CD4-positive, alpha-beta T cell (primary cell): ENCODE measurements at places on chromosomes 1 and 21.
A peak's percentile ranks its signal among the peaks of the same experiment; 100 is the strongest.

DNA sequence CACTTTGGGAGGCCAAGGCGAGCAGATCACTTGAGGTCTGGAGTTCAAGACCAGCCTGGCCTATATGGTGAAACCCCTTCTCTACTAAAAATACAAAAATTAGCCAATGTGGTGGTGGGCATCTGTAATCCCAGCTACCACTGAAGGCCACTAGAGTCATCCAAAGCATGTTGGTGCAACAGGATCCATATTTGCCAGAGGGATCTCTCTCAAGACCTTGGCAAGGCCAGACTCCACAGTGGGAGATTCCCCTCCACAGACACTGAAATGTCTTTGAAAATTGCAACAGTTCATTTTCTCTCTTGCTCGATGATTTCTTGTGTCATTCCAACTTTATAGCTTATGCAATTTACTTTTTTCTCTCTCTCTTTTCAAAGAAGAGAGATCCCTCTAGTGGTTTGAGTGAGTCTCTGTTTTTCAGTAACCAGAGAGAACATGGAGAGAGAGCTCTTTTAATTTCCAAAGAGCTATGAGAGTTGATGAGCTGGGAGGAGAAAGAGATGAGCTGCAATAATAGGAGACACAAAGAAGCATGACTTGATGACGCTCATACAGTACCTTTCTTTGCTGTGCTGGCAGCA lies 176.8 kb upstream of the USP25 start:
- DNase-seq, result peak; percentile 32

DNA sequence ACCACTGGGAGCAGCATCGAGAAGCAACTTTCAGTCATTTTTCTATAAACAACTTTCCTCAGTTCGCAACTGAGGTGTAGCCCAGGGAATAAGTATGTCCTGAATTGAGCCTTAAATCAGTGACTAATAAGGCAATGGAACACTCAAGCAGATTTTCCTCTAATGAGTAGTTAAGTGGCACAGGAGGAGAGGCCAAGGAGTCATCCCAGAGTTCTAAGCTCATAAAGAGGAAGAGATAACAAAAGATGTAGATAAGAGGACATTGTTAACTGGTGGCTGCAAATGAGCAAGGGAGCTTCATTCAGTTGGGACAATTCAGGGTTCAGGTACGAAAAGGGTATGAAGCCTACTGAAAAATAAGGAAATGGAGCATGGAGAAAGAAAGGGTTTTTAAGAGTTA lies 64.5 kb downstream of the LRRC40 start:
- DNase-seq, result no peak

DNA sequence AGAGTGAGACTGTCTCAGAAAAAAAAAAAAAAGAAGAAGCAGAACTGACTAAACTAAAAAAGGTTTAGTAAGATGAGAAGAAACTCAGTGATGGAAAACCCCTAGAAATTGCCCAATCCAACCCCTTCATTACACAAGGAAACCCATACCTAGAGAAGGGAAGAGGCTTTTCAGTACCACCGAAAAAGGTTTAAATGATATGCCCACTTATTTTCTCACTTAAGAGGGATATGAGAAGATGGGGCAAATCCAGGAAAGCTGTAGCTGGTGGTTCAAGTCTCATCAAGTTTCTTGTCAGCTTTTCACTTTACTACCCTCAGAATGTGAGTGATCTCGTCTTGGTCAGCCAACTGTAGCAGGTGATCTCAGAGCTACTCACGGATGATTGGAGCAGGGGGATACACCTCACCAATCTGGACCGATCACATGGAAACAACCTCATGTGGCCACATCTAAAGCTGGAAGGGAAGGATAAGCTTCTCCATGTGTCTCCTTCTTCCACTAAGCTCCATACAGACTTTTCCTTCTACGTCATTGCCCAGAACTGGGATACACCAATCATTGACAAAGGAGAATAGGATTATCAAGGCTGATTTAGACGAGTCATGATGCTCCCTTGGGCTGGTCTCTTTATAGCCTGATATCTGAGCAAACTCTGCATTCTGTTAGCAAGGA lies 126.7 kb upstream of the POU3F1 start:
- no peak for DNase-seq

- DNase-seq, result peak; percentile 8
These were observed at the start of gene ZBTB8B for GRCh38 chr1:32464716-32465577. Gene ZBTB8B, plus strand, starts transcription at chr1:32465072. Its CDS starts 5,553 bp downstream, at chr1:32470625.

DNA sequence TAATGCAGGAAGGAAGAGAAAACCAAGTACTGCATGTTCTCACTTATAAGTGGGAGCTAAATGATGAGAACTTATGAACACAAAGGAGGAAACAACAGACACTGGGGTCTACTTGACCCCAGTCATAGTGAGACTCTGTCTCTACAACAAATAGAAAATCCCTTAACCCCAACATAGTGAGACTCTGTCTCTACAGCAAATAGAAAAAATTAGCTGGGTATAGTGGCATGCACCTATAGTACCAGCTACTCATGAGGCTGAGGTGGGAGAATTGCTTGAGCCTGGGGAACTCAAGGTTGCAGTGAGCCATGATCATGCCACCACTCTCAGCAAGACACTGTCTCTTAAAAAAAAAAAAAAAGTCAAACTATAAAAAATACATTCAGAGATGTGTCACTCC lies 42.7 kb downstream of the GIPC2 start:
- DNase-seq, result no peak
